ENCODE measurements at places on chromosomes 12 and 14. TPM values are rescaled to one million over a fixed set of nuclear protein-coding genes. Genes with fewer than 3 reads are reported as not detected.

PLA2G1B gene
- total RNA-seq: not detected

PZP gene
- not detected for total RNA-seq

C12orf50 gene
- not detected for total RNA-seq

SLC2A14 gene
- not detected for total RNA-seq

OR6C1 gene
- total RNA-seq: not detected

- H3K27me3 ChIP-seq: no peaks in the 10 kb centered on the region
- H3K27ac ChIP-seq: peak overlapping the region; percentile 94
- peaks cover 26% of the 10 kb centered on the region for H3K4me1 ChIP-seq
- no peaks in the 10 kb centered on the region for H3K36me3 ChIP-seq
These were observed 42.6 kb upstream of the MED13L start for GRCh38 chr12:116319898-116320621.

GRCh38 chr12:76746516-76746915 lies 17.4 kb upstream of the ZDHHC17 start:
- no peak overlapping the region for H3K4me3 ChIP-seq
- DNase-seq: no peak
- H3K36me3 ChIP-seq: no peaks in the 10 kb centered on the region
- H3K4me1 ChIP-seq: no peaks in the 10 kb centered on the region

- no peaks in the 10 kb centered on the region for H3K27me3 ChIP-seq
- H3K4me1 ChIP-seq: peaks cover 4% of the 10 kb centered on the region
- no peaks in the 10 kb centered on the region for H3K36me3 ChIP-seq
- no peak overlapping the region for H3K4me3 ChIP-seq
These were observed 168.2 kb downstream of the ACSS3 start for GRCh38 chr12:81245907-81246570.

- no peak overlapping the region for H3K27ac ChIP-seq
- H3K36me3 ChIP-seq: no peaks in the 10 kb centered on the region
- no peak overlapping the region for H3K4me3 ChIP-seq
- 0 out of 2 replicates have a peak, but pooled peaks cover 5% of the 10 kb centered on the region for H3K4me1 ChIP-seq
- no peak for DNase-seq
These were observed 5.5 kb upstream of the PSMA6 start for GRCh38 chr14:35286707-35287106.

DNA sequence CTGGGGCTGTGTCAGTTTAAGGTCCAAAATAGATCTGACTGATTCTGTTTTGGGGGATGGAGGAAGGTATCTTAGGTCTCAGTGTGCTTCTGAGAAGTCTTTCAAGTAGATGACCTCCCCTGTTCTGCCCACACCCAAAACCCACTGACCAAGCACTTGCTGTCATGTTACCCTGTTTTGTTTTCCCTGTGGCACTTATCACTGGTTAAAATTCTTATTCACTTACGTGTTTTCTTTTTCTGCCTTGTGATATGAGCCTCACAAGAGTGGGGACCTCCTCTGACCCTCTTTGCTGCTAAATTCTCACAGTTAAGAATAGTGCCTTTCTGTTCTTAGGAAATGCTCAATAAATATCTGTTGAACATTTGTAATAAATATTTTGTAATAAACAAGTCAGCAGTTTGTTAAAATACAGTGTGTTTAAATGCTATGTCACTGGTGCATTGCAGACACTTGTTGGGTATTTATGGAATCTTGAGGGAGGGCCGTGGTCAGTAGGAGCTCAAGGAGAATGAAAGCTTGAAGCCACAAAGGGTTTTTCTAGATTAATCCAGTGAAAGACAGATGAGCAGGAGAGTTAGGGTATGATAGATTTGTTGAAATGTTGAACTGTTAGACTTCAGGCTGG lies 20.9 kb downstream of the PLEKHA5 start:
- no peak for DNase-seq
- peaks cover 22% of the 10 kb centered on the region for H3K4me1 ChIP-seq
- H3K36me3 ChIP-seq: 0 out of 2 replicates have a peak, but pooled peaks cover 3% of the 10 kb centered on the region
- H3K4me3 ChIP-seq: no peak overlapping the region

DNA sequence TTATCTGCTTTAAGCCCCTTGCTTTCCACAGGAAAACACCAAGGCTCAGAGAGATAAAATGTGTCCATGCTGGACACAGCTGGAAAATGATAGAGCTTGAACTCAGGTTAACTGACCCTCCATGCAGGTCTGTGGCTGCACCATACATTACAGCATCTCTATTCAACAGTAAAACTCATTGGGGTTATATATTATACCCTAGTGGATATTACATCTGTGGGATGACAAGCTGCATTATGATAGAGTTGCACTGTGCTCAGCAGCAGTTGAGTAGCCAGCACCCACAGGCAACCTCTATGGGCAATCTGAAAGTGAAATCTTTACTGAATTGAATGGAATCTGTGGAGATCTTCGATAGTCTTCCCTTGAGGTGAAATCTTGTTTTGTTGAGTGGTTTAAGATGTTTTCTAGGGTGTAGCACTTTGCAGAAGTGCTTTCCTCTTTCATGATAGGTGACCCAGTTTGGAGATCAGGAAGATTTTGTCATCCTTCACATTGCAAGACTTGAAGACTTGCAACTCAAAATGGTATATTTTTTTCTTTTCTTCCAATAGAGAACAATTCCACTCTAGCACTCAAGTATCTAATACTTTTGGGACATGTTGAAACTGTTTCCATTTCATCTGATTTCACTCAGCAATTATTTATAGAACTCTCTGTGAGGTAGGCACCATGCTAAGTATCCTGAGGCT lies 389.2 kb downstream of the RAD51B start:
- no peaks in the 10 kb centered on the region for H3K27me3 ChIP-seq
- H3K4me3 ChIP-seq: no peak overlapping the region
- H3K36me3 ChIP-seq: no peaks in the 10 kb centered on the region
- 0 out of 2 replicates have a peak overlapping the region, but pooled peaks have one; percentile 18 for H3K27ac ChIP-seq
- DNase-seq: no peak

DNA sequence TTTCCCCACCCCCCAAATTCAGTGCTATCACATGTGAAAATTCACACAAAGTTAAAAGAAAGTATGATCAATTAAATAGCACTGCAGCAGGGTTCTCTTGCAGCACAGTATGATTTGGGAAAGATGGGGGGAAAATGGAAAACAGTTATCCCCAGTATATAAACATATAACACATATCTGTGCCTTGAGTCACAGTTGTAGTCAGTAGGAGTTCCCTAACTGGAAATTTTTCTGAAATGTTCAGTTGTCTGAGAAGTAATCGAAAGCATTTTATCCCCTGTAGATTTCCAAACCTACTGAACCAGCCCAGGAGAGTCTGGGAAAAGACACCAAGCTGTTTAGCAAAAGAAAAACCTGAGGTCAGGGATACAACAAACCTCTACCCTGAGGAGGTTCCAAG lies 47.0 kb downstream of the C12orf50 start:
- H3K4me3 ChIP-seq: no peak overlapping the region
- H3K27me3 ChIP-seq: no peaks in the 10 kb centered on the region
- H3K27ac ChIP-seq: no peak overlapping the region

DNA sequence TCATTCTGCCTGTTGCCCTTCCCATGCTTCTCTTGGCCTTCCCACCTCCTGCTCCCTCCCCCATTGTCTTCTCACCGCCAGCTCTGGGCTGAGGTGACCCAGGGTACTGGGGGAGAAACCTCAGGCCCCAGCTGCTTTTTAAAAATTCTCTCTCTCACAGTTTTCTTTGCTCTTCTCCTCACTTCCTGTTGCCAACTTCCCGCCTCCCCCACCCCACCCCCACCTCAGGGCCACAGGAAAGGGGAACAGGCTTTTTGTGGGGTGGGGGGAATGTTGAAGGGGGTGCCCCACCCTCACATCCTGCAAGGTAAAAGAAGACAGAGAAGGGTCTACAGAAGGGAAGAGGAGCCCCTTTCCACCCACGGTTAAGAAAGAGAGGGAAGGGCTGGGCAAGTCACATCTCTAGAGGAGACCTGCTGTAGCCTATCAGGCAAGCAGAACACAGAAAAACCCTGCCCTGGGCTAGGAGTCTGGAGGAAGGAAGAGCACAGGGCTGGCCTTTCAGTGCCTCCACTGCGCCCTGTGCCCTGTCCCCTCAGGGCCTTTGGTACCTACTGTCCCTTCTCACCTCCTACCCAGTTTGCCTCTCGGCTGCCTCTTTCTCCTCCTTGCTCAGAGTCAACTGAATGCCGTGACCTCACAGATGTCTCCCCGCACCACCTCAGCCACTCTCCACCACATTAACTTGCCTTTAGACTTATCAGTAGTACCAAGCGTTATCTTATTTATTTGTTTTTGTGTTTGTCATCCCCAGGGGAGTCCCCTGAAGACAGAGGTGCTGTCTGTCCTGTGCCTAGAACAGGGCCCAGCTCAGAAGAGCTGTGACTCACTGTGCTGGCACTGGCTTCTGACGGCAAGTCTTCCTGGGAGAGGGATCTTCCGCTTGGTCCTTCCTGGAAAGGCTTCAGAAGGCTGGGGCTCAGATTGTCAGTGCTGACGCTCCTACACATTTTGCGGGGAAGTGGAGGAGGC lies 1.7 kb downstream of the ARHGAP9 start:
- no peaks in the 10 kb centered on the region for H3K36me3 ChIP-seq
- H3K4me3 ChIP-seq: no peak overlapping the region
- no peaks in the 10 kb centered on the region for H3K4me1 ChIP-seq
- no peak overlapping the region for H3K27ac ChIP-seq
- DNase-seq: no peak
- H3K27me3 ChIP-seq: peaks cover 49% of the 10 kb centered on the region

DNA sequence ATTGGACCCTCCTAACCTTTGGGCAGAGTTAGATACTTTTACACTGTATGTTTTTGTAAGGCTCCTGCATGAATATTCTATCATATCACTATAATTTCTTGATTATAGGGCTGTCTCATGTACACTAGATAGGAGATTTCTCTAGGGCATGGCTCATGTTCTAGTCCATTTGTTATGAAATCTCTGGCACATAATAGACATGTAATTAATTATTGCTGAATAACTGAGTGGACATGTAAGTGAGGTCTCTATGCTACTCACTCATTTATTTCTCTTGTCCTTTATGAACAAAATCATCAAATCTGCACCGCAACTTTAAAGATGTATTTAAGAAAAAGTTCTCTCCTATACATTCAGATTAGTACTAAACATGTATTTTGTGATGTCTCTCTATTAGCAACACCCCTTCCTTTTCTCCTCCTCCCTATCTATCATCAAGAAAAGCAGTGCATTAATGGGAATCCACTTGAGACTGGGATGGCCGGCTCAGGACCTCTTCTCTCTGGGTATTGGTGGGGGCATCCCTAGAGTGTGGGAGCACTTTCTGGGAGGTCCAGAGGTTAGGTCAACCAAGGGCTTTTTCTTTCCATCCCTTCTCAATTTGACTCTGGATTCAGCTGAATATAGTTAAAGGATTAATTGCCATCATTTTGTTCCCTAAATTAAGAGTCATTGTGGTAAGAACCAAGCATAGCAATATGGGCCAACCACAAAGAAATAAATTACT lies 168.0 kb upstream of the HMGA2 start:
- H3K4me1 ChIP-seq: peaks cover 37% of the 10 kb centered on the region
- H3K36me3 ChIP-seq: no peaks in the 10 kb centered on the region
- peak; percentile 37 for DNase-seq
- H3K27me3 ChIP-seq: no peaks in the 10 kb centered on the region
- H3K27ac ChIP-seq: peak overlapping the region; percentile 82

- peaks cover 9% of the 10 kb centered on the region for H3K36me3 ChIP-seq
- H3K4me3 ChIP-seq: no peak overlapping the region
- no peak overlapping the region for H3K27ac ChIP-seq
- H3K4me1 ChIP-seq: peaks cover 31% of the 10 kb centered on the region
- H3K27me3 ChIP-seq: no peaks in the 10 kb centered on the region
These were observed 19.3 kb downstream of the ZNF664 start for GRCh38 chr12:123992118-123992825.

- no peak overlapping the region for H3K27ac ChIP-seq
- no peaks in the 10 kb centered on the region for H3K4me1 ChIP-seq
- H3K36me3 ChIP-seq: no peaks in the 10 kb centered on the region
- H3K27me3 ChIP-seq: peaks cover 19% of the 10 kb centered on the region
- no peak for DNase-seq
These were observed 39.1 kb upstream of the GZMB start for GRCh38 chr14:24673059-24673458.

DNA sequence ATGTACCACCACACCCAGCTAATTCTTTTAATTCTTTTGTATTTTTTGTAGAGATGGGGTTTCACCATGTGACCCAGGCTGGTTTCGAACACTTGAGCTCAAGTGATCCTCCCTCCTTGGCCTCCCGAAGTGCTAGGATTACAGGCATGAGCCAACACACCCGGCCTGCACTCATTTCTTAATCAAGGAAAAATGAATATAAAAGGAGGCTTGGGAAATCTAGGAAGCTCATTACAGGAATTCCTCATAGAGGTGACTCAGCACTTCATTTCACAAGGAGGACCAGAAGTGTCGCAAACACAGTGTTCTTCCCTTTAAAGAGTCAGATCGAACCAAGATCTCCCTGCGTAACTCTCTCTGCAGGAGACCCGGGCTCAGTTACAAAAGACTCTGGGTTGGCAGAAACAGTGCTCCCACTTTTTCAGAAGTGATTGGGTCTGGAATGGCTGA lies 30.3 kb downstream of the NFKBIA start:
- H3K4me3 ChIP-seq: no peak overlapping the region
- no peaks in the 10 kb centered on the region for H3K27me3 ChIP-seq
- H3K36me3 ChIP-seq: no peaks in the 10 kb centered on the region
- H3K27ac ChIP-seq: peak overlapping the region; percentile 72

DNA sequence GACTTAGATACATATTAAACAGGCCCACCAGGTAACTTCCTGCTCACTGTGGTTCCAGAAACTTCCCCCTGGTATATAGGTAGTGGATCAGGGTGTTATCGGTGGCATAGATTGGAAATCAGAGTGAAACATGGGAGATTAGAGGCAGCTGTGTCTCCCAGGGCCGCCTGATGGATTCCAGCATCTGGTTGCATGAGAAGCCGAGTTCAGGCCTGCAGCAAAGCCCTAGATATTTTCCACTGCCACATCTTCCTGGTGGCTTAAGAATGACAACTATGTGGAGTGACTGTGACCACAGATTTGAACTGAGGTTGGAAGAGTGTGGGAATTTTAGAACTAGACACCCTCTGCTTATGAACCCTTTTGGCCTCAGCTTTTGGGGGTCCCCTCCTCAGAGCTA lies 184.8 kb upstream of the NTF3 start:
- H3K36me3 ChIP-seq: no peaks in the 10 kb centered on the region
- no peak overlapping the region for H3K4me3 ChIP-seq
- H3K27me3 ChIP-seq: no peaks in the 10 kb centered on the region
- H3K27ac ChIP-seq: no peak overlapping the region
- DNase-seq: no peak
- no peaks in the 10 kb centered on the region for H3K4me1 ChIP-seq

DNA sequence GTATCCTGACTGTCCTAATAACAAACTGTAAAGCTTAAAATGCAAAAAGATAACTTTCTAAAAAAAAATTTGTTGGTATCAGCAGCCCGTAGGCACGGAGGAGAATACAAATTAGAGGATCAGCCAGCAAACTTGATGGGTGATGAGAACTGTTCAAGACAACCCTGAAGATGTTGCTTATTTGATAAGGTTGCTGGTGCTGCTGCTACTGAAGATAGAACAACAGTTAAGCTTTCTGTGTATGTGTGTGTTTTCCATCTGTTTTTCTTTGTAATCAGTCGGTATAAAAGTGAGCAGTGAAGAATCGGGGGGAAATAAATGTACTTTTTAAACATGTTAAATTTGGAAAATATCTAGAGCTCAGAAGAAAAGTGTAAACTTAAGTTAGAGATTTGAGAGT lies 67.4 kb upstream of the POC1B start:
- no peak overlapping the region for H3K4me3 ChIP-seq
- H3K27ac ChIP-seq: no peak overlapping the region
- no peaks in the 10 kb centered on the region for H3K27me3 ChIP-seq
- H3K36me3 ChIP-seq: peaks cover 20% of the 10 kb centered on the region
- DNase-seq: no peak

- H3K36me3 ChIP-seq: no peaks in the 10 kb centered on the region
- DNase-seq: no peak
- no peaks in the 10 kb centered on the region for H3K27me3 ChIP-seq
- H3K4me1 ChIP-seq: no peaks in the 10 kb centered on the region
- H3K27ac ChIP-seq: no peak overlapping the region
These were observed 93.7 kb downstream of the KCNMB4 start for GRCh38 chr12:70459786-70460185.
